ENCODE measurements at places on chromosomes 13 and 19.

GRCh38 chr13:52454459-52454819 lies 839 bp upstream of the CKAP2 start:
- no peak for DNase-seq

- no peak for DNase-seq
These were observed 88.0 kb downstream of the ENOX1 start for GRCh38 chr13:43698758-43699157.

DNA sequence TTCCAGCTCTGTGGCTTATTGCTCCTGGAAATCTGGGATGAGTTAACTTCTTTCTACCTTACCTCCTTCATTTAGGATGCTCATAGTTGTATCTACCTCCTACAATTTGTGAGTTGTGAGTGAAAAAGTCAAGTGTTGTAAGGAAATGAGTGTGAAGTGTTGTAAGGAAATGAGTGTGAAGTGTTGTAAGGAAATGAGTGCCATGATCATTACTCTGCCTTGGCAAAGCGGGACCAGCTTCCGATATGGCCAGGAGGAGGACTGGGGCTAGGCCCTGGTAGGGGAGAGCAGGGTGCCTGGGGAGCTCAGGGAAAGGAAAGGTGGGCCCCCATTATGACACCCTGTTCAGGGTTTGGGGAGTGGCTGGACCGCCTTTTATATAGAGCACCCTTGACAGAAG lies 435.2 kb downstream of the FGF9 start:
- no peak for DNase-seq

DNA sequence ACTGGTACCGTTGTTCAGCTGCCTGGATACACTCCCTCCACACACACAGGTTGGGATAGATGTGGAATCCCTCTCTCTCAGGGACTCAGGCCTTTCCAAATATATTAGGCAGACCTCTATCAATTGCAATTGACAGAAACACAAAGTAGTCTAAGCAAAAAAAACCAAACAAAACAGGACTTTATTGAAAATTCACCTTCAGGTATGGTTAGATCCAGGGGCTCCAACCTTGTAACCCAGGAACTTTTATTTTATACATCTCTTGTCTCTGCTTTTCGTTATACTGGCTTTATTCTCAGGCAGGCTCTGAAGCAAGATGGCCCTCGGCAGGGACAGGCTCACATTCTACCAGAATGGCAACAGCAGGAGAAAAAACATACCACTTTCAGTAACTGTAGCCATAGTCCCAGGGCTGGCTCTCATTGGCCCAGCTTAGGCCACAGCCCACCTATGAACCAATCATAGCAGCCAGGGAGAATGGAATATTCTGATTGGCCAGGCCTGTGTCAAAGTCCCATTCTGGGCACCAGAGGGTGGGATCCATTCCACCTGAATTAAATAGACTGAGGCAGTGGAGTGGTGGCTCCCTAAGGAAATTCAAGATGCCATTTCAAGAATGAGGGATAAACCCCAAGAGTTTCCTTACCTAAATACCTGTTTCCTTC lies 13.1 kb upstream of the CEACAM19 start:
- DNase-seq: no peak

GRCh38 chr13:64052521-64052920 lies 2636.9 kb upstream of the PCDH20 start:
- no peak for DNase-seq

DNA sequence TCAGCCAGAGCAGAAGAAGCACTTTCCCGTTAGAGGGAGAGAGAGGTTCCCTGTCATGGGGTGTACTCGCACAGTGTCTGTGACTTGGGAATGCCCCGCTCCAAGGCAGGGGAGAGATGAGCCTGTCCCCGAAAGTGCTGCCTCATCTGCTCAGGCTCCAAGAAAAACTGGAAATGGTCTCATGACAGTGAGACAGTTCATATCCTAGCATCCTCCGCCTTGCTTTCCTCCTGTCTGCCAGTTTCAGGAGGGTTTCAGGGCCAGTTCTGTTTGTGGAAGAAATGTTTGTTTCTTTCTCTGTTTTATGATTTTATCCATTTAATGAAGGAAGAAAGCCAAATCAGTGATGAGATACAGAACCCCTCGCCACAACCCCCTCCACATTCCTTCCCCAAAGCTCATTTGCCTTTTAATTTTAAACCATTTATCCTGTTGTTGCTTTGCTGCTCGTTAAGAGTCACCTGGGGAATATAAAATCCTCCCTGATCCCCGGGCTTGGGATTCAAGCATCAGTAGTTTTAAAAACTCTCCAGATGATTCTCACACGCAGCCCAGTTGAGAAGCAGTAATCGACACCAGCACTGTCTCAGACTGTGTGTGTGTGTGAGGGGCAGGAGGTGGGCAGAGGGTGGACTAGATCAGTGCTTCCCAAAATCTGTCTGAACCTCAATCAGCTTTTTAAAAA lies 144.6 kb upstream of the UBL3 start:
- DNase-seq: no peak

DNA sequence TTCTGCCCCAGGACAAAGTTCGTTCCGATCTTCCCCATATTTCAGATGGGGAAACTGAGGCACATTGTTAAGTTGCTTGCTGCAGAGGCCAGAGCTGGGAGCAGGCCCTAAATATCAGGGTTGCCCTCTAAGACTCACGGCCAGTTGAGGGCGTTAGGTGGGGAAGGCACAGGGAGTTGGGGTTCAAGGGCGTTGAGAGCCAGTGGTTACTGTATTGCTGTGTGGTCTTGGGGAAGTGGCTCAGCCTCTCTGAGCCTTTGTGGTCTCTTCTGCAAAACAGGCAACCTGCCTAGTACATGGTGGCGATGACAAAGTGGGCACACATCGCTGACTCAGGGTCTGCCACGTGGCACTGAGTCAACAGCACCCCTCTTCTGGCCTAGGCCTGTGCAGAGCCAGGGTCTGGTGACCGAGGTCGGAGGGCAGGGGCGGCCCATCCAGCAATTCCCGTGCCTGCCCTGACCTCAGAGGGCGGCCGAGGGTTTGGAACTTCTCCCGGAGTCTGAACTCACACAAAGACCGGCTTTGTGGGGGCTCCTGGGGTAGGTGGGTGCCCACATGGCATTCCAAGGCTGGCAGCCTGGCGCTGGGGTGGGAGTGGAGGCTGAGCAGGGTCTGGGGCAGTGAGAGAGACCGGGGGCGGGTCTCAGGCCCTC lies 10.2 kb downstream of the TNFAIP8L1 start:
- no peak for DNase-seq

DNA sequence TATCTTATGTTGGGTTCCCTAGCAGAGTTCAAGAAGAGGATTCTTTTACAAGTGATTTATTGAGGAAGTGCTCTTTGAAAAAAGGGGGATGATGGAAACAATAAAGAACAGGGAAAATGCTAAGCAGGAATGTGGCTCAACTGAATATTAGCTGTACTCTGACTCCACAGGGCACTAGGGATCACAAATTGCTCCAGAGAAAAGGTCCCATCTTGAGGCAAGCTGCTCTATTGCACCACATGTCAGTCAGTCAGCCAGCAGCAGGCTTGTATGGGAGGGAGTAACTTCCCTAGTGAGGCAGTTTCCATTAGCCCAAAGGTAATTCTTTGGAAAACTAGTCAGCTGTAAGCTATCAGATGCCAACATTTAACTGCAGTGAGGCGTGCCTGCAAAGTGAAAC lies 73.3 kb upstream of the FNDC3A start:
- DNase-seq: no peak

- no peak for DNase-seq
These were observed 15.9 kb upstream of the JUND start for GRCh38 chr19:18297308-18297707.

- no peak for DNase-seq
These were observed 52.5 kb downstream of the ARHGAP35 start for GRCh38 chr19:46913198-46913851.

- DNase-seq: peak; percentile 56
These were observed 1.3 kb upstream of the HNRNPL start for GRCh38 chr19:38850976-38851621.

GRCh38 chr13:32001154-32001768 lies 30.3 kb upstream of the FRY start:
- peak; percentile 63 for DNase-seq

- DNase-seq: no peak
These were observed 21.1 kb upstream of the CEACAM21 start for GRCh38 chr19:41554907-41555306.

DNA sequence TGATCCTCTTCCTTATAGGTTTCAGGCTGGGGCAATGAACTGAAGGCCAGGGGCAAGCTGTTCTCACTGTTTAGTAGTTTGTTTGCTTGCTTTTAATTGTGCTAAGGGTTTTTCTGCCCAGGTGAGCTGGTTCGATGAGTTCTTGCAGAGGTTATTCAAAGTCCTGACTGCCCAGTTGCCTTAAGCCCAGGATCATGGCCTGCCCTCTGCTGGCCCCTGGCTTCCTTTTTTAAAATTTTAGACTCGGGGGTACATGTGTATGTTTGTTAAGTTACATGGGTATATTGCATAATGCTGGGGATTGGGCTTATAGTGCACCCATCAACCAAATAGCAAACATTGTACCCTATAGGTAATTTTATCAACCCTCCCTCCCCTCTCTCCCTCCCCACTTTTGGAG lies 65.7 kb downstream of the ZNF536 start:
- no peak for DNase-seq

DNA sequence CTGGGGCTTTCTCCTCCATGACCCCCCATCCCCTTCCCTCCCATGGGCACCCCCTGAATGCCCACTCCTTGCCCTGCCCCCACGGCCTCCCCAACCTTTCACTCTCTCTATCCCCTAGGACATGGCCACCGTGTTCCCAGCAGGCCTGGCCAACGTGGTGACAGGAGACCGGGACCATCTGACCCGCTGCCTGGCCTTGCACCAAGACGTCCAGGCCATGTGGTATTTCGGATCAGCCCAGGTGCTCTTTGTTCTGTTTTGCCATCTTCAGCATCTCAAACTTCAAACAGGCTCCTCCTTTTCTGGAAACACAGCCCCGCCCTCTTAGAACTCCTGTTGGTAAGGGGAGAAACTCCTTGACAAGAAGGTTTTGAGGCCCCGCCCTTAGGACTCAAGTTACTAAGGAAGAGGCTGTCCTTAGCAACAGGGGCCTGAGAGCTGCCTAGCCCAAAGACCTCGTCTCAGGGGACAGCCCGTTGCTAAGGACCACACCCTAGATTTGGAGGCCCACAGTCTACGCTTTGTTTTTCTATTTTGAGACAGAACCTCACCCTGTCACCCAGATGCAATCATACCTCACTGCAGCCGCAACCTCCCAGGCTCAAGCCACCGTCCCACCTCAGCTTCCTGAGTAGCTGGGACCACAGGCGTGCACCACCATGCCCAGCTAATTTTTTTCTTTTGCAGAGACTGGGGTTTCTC lies 5.1 kb upstream of the FLT3LG start:
- peak; percentile 83 for DNase-seq

- DNase-seq: no peak
These were observed 31.2 kb downstream of the MPHOSPH8 start for GRCh38 chr13:19664481-19665230.

GRCh38 chr13:81442904-81443303 lies 1102.0 kb upstream of the SPRY2 start:
- DNase-seq: no peak

GRCh38 chr13:95624020-95624419 lies 20.5 kb downstream of the DZIP1 start:
- DNase-seq: no peak

GRCh38 chr13:73505376-73505890 lies 446.6 kb downstream of the KLF5 start:
- DNase-seq: no peak
